HAP-1 (cell line): ENCODE measurements at places on chromosomes 4 and X.

DNA sequence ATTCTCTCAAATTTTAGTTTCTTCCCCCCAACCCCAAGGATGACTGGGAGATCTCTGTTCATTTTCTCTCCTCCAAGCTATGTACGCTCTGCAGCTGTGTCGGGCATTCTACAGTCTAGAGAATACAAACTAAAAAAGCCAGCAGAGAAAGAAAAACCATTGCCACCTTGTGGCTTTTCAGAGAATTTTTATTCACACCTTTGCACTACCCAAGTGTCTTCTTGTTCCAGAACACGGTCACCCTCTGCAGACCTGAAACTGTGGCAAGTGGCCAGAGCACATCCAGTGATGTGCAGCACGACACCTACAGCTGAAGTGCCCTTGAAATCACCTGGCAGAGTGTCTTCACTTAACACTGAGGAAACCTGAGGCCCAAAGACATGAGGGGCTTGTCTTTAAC, 68.6 kb downstream of the CHST7 start:
- DNase-seq: peak; percentile 33

- peak; percentile 69 for DNase-seq
Measured at GRCh38 chr4:186144198-186144945, 39.9 kb downstream of the FAM149A start.

GRCh38 chr4:821631-822030, 4.3 kb downstream of the CPLX1 start:
- DNase-seq: no peak

DNA sequence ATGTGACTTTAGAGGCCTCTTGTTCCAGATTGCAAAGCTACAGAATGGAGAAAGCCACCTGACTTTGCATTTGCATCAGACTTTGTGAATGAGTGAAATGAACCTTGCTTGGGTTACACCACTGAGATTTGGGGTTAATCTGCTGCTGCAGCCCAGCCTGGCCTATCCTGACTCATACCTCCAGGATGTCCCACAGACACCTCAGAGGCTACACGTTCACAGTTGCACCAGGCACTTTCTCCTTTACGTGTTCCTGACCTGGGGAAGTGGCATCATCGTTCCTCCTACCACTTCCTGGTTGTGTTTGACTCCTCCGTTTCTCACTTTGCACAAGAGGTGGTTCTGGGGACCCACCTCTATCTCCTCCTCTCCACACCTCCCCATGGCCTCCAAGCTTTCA, 9.2 kb upstream of the SORCS2 start:
- DNase-seq: no peak

- DNase-seq: no peak
Measured at GRCh38 chrX:150573702-150574101, 5.3 kb downstream of the MTM1 start.

- no peak for DNase-seq
Measured at GRCh38 chr4:112140536-112140935, 4.7 kb upstream of the FAM241A start.

GRCh38 chr4:186701273-186701672, 22.4 kb downstream of the FAT1 start:
- peak; percentile 73 for DNase-seq

DNA sequence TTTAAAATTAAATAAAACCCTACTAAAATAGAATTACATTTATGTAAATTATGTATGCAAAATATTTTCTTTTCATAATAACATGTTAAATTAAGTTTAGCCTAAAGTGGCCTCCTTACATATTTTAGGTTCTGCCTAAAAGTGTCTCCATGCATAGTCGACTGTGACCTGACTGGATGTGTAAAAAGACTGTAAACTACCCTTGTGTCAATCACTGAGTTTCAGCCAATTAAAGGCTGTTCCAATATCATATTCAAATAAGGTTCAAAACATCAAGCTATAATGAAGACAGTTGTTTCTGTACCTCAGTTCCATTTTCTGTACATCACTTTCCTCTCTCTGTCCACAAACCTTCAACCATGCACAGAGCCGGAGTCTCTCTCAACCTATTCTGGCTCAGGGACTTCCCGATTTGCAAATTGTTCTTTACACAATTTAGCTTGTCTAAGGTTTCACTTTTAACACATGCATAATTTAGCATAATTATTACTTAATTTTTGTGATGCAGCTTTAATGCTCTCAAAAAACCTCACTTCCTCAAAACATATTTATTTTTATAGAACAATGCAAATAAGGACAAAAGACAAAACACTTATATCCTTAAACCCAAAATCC, 60.1 kb downstream of the SH3RF1 start:
- no peak for DNase-seq

GRCh38 chrX:153651540-153652079, 4.6 kb downstream of the DUSP9 start:
- DNase-seq: no peak

DNA sequence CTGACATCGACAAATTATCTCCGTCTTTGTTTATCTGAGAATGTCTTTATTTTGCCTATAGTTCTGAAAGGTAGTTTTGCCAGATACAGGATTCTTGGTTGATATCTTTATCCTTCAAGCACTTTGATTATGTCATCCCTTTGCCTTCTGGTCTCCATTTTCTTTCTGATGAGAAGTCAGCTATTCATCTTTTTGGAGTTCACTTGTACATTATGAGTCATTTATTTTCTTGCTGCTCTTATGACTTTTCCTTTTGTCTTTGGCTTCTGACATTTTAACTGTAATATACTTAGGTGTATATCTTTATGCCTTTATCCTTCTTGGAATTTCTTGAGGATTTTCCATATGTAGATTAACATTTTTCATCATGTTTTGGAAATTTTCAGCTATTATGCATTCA, 51.4 kb downstream of the SHROOM4 start:
- no peak for DNase-seq

DNA sequence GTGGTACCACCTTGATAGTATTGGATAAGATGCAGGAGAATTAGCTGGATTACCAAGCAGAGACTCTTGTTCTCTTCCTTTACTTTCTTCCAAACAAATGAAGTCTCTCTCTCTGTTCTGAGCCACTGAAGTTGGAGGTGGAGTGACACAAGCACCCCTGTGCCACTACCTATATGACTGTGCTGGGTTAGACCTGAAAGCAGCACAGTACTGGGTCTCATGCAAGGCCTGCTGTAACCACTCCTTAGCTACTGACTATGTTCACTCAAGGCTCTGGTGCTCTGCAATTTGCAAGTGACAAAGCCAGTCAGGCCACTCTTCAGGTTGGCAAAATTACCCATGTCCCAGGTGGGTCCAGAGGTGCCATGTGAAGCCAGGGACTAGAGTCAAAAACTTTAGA, 389.6 kb upstream of the MAOA start:
- DNase-seq: no peak

- DNase-seq: no peak
Measured at GRCh38 chr4:78297116-78297800, 240.1 kb downstream of the FRAS1 start.

DNA sequence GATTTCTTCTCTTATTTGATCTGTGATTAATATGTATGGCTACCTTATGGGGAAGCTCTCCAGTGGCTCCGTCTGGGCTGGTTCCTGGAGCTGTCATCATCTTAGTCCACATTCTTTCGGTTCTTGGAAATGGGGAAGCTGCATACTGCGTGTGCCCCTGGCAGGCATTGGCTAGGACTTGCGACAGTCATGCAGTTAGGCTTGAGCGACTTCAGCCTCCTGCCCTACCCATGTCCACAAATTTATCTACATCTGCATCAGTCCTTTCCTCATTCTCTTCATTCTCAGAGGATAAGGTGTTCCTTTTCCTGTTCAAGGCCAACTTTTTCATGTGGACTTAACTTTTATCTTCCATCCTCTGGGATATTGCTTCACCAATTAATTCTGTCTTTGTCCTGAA, 214.2 kb downstream of the RELL1 start:
- no peak for DNase-seq

GRCh38 chrX:17592117-17592516, 145.2 kb upstream of the SCML1 start:
- DNase-seq: no peak

- no peak for DNase-seq
Measured at GRCh38 chr4:106160560-106160959, 155.4 kb downstream of the TBCK start.

DNA sequence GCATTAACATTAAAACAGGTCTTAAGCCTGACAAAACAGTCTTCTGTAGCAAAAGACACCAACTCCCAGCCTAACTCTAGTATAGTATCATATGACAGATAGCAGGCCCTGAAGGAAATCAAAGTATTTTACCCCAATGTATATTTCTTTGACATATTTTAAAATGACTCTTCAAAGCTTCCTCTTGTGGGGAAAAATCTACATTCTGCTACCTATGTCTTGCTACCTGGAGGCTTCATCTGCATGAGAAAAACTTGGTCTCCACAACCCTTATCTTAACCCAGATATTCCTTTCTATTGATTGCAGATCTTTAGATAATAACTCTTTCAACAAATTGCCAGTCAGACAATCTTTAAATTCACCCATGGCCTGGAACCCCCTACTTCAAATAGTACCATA, 1620.4 kb downstream of the PCDH7 start:
- DNase-seq: no peak

DNA sequence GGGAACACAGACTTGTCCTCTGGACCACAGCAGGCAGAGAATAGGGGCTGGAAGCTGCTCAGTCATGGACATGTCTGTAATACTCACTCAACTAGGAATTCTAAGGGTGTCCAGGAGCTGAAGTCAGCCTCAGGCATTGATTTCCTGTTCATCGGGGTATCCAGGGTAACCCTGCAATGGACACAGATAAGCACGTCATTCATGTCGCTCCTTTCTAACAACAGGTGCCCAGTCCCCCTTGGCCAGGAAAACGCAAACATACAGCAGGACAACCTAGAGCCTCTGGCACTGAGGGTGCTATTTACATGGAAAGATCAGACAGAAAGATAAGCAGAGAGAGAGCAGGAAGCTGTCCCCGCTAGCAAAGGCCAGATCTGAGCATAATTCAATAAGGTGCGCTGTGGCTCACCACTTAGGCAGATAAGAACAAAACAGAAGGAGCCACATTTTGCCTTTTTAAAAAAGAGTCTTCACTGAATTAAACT, 21.3 kb downstream of the QDPR start:
- no peak for DNase-seq
